Liver (tissue), 10 donors: ENCODE measurements at places on chromosomes 3 and 15.

GRCh38 chr3:71355862-71356261, 227.7 kb downstream of the FOXP1 start:
- no peak for DNase-seq

GRCh38 chr3:112873632-112874031, 27.0 kb upstream of the CD200R1L start:
- DNase-seq, result no peak

GRCh38 chr3:128330214-128330842, 136.4 kb downstream of the DNAJB8 start:
- DNase-seq, result no peak

DNA sequence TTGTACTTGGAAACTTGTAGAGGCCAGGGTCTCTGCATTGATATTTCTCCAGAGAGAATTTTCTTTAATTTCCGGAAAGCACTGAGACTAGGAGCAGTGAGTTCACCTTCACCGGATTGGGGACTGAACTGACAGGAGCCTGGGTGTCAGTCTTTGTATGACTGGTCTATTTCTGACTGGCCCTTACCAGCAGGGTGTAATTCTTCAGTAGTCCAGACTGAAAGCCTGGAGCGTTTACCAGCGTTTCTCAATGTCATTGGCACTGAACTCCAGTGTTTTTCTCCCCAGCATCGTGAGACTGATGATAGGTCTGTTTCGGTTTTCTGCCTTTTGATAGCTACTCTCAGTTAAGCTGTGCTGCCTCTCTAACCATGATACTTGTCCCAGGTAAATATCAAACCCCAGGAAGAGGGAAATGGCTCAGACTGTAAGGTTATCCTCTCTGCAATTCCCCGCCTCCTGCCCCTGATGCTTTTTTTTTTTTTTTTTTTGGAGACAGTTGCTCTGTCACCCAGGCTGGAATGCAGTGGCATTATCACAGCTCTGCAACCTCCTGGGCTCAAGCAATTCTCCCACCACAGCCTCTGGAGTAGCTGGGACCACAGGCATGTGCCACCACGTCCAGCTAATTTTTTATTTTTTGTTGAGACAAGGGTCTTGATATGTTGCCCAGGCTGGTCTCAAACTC, 103.6 kb downstream of the CACNA2D3 start:
- DNase-seq, result no peak

GRCh38 chr3:87136066-87136596, 91.0 kb upstream of the CHMP2B start:
- DNase-seq, result no peak

- no peak for DNase-seq
Measured at GRCh38 chr15:98018761-98019351, 58.4 kb downstream of the ARRDC4 start.

GRCh38 chr3:47527952-47528725, 14.6 kb upstream of the ELP6 start:
- no peak for DNase-seq

GRCh38 chr3:45223889-45224727, 2.0 kb downstream of the TMEM158 start:
- DNase-seq, result no peak

DNA sequence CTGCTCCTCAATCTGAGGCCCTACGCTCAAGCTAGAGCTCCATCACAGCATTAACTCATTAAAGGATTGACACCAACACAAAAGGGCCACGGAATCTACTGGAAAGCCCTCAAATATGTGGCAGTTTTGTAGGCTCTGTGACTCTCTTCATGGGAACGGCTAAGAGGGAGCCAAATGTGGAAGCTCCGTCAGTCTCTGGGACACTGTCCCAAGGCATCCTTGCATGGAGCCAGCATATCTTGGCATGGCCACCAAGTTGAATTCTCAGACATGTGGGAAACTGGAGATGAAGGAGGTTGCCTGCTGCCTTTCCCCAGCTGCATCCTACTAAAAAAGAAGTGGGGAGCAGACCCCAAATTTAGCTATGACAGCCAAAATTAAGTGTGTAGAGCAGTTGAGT, 296.9 kb downstream of the NTRK3 start:
- no peak for DNase-seq

DNA sequence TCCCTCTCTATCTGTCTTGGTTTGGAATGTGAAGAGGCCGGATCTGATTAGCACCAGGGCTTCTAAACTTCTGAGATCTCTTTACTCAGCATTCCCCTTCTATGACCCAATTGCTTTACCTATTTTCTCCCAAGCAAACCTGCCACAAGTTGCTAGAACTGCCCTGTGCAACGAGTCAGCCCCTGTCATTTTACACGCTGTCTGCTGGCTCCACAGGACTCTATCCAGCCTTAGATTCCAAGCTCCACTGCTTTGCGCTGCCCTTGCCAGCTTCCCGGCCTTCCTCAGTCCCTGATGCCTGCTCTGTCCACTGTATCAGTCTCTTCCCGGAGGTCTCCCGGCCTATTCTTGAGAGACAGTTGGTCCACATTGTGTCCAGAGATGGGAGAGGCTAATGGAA, 12.3 kb downstream of the CEP19 start:
- DNase-seq, result no peak

GRCh38 chr3:122146466-122146865, 37.0 kb upstream of the CASR start:
- DNase-seq, result no peak

- DNase-seq, result no peak
Measured at GRCh38 chr3:177377166-177377565, 179.9 kb upstream of the TBL1XR1 start.

- no peak for DNase-seq
Measured at GRCh38 chr3:70738291-70738681, 425.8 kb upstream of the MDFIC2 start.

- DNase-seq, result no peak
Measured at GRCh38 chr15:70383856-70384255, 286.1 kb upstream of the TLE3 start.

GRCh38 chr3:158794936-158795518, 6.8 kb upstream of the MFSD1 start:
- DNase-seq, result no peak

DNA sequence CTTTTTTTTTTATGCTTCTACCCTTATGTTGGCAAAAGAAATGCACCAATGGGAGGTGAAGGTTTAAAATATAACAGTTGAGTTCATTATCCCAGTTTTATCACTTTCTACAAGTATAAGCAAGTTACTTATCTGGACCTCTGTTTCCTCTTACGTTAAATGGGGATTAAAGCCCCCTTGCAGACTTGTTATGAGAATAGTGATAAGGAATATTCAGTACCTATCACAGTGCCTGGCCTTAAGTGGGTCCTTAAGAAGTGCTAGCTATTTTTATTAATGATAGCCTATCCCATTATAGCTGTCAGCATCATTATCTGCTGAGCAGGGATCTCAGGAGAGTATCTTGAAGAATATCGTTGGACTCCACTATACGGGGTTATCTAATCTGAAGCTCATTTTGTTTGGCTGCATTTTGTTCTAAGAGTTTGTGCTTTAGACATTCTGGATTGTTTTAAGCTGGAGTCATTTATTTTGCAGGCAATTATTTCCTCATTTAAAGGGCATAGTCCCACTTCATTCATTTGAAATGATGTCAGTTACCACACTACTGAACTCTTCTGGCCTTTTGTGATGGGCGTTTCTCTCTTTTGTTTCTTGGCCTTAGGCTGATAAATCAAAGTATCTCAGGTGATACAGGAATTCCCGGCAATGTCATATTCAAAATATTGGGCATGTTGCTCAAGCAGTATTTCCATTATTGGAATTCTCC, 28.8 kb downstream of the RAB8B start:
- DNase-seq, result no peak

DNA sequence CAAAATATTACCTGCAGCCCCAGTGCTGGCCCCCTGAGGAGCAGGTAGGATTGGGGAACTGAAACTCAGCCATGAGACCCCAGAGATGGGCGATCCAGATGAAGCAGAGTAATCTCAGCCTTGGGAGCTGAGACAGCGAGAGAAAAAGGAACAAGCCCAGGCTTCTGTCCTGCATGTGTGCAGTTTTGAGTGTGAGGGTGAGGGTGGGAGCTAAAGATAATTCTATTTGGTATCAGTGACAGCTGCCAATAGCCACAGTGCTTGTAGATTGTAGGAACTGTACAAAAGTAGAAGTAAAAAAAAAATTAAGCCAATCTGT, 5.9 kb downstream of the ATP8B4 start:
- no peak for DNase-seq

GRCh38 chr15:98398056-98398455, 250.3 kb upstream of the IGF1R start:
- DNase-seq, result no peak
